Stimulated activated CD8-positive, alpha-beta memory T cell treated with anti-CD3 and anti-CD28 coated beads, Interleukin-4, amount 100 ng/mL, for 1 hour (primary cell): ENCODE measurements at places on chromosomes 3 and 15.

DNA sequence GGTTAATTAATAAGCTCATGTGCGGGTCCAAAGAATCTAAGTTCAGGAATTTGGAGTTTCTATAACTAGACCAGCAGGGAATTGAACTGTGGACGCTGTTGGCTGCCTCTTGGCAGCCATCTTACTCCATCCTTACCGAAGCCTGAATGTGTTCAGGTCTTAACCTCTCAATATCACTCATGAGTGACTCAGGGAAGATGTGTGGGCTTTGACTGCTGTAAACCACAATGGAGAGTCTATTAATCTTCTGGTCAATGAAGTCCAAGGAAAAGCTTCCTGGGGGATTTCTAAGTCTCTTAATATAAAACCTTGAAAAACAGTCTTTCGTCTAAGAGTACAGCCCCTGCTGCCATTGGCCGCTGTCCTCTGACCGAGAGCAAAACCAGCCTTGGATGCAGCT, 46.7 kb upstream of the OXTR start:
- DNase-seq, result no peak

GRCh38 chr3:194249323-194250097, 101.6 kb downstream of the CPN2 start:
- no peak for DNase-seq

GRCh38 chr3:171809611-171809860, 747 bp downstream of the PLD1 start:
- DNase-seq, result no peak

GRCh38 chr3:190807719-190808375, 54.6 kb downstream of the GMNC start:
- no peak for DNase-seq

- DNase-seq, result no peak
These were observed 10.6 kb upstream of the CD96 start for GRCh38 chr3:111531446-111531845.

- no peak for DNase-seq
These were observed 46.6 kb downstream of the DPPA2 start for GRCh38 chr3:109269577-109270275.

- no peak for DNase-seq
These were observed 51.8 kb upstream of the DGKG start for GRCh38 chr3:186413615-186414415.

DNA sequence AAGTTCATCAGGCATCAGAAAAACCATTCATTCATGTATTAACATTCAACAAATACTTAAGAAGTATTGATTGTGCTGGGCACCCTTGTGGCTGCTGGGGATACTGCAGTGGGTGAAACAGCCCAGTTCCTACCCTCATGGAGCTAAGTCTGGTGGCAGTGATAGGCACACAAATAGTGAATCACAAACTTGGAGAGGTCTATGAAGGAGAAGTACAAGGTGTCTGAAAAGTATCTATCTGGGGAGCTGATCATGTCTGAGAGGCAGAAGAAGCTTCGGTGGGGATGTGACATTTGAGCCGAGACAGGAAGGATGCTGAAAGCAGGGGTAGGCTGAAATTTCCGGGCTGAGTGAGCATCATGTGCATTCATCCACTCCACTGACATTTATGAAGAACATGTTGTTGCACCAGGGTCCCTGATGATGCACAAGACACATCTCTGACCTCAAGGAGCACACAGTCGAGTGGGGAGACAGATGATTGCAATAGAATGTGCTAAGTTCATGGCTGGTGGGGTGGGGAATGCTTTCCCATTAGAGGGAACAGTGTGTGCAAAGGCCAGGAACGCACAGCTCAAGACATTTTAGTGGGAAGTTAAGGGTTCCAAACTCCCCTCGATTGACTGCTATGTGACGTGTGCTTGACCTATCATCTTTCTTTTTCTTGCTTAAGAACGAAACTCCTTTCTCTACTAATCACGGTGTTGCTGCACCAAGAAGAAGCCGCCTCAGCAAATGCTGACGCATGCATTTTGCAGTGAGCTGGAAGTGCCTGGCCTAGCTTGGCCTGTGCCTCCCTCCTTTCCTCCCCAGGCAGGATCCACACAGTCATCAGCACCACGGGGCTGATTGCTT, 309.1 kb upstream of the ICE2 start:
- no peak for DNase-seq

GRCh38 chr15:45199136-45199810, 11.5 kb upstream of the SHF start:
- no peak for DNase-seq

- no peak for DNase-seq
These were observed 256.0 kb upstream of the TRIM42 start for GRCh38 chr3:140421884-140422283.

DNA sequence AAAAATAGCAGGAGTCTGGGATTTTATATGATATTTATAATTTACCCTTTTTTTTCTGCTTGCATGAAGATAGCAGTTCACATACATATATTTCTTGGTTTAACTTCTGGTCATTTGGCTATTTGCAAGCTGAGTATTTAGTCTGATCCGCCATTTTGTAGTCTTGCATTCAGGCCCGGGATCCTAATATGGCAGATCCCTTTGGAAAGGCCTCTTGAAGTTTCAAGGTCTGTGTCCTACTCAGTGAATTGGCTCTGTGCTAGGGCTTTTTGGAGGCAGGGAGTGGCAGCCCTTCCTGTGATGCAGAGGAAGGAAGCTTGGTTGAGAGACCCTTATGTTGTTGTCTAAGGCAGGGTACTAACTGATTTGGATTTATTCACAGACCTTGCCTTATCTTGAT, 2.9 kb downstream of the SNRPN start:
- DNase-seq, result no peak

DNA sequence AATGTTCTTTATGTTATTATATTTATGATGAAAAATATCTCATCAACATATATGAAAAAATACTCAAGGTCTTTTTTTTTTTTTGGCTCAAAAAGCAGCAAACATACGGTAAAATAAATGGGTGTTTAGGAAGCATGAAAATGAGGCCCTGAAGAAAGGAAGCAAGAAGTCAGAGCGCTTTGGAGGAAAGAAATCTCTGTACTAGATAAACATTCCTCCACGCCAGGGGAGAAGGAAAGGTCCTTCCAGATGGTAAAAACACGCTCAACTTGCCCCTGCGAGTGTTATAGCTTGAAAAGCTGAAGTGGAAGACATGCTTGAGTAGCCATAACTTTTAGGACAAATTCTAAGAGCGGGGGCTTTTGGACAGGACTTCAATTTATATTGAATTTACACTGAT, 52.9 kb downstream of the FEM1B start:
- no peak for DNase-seq

GRCh38 chr3:20776286-20776685, 590.3 kb upstream of the SGO1 start:
- no peak for DNase-seq

GRCh38 chr3:155785662-155786295, 20.3 kb downstream of the C3orf33 start:
- no peak for DNase-seq

DNA sequence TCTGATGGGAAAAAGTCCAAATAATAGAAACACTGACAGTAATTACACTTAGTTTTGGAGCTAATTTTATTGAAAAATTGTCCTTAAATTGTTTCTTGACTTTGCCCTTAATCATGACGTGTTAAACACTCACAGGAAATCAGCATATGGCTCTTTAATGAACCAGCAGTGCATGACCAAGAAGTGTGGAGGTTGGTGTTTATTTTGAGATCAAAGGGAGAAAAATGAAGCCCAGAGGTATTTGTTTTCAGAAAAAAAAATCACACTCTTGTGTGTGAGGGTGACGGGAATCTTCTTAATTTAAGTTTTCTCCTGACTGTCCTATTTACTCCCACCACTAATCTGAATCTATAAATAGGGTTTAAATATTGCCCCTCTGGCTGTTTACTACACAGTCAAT, 28.8 kb upstream of the SYNM start:
- DNase-seq, result no peak

DNA sequence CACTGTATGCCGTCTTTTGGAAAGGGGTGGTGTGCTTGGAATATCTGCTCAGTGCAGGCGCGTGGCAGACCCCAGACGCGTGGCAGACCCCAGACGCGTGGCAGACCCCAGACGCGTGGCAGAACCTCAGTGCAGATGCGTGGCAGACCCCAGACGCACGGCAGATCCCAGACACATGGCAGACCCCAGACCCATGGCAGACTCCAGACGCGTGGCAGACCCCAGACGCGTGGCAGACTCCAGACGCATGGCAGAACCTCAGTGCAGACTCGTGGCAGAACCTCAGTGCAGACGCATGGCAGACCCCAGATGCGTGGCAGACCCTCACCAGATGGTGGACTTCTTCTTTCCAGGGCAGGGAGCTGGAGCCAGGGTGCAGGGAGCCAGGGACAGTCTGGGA, 637 bp upstream of the MUC4 start:
- DNase-seq, result no peak

GRCh38 chr3:100879195-100879810, 113.9 kb downstream of the ABI3BP start:
- DNase-seq, result no peak

- no peak for DNase-seq
These were observed 36.5 kb downstream of the GRIP2 start for GRCh38 chr3:14503706-14504065.

DNA sequence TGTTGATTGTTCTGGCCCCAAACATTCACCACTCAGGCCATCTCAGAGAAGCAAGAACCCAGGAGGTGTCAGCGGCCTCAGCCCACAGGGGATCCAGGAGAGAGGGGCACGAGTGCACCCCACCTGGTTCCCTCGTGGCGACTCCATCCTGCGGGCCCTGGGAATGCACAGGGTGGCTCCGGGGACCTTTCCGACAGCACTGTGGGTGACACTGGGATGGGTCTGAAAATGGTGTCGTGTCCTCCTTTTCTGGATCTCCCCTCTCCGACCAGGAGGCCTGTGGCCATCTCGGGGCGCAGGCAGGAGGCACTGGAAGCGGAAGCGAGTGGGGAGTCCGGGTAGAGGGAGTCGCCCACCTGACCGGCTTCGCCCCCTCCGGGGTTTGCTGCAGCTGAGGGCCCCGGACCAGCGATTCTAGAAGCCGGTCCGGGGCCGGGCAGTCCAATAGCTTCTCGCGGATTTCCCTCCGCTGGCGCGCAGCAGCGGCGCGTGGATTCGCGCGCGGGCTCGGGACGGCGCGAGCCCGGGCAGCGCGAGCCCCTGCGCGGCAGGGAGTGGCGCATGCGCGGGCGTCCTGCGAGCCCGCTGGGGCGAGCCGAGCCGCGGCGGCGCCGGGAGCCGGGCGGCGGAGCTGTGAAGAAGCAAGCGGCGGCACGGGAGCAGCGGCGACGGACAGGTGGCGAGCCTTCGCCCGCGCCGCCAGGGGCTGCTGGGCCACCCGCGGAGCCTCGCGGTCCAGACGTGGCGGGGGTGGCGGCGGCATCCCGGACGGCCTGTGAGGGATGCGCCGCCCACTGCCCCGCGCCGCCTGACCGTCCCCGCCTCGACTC, at the start of gene DOCK3:
DOCK3 (plus strand) TSS at position 579 of the 830 bp plus-strand sequence. CDS start 337 bp downstream, outside the sequence.
- peak; percentile 42 for DNase-seq

- DNase-seq, result no peak
These were observed 31.0 kb upstream of the PTPRG start for GRCh38 chr3:61530355-61530754.

GRCh38 chr3:108722724-108723123, 34.5 kb downstream of the RETNLB start:
- no peak for DNase-seq

- DNase-seq, result no peak
These were observed 392.8 kb downstream of the TIGIT start for GRCh38 chr3:114686621-114687020.

DNA sequence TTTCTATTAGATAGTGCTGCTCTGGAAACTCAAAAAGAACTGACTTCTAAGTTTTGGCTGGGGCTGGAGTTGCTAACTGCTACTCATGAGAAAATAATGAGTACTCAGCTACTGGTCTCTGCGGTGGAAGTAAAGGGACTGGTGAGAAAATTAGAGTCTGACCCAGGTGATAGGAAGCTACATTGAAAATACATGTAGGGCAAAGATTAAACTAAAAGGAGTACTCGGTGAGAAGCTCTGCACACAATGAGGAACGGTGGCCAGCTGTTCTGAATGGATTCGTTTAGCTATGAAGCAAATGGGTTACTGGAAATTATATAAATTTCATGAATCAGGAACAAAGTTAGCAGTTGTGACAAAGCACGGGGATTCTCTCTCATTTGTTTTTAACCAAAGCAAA, 512.9 kb upstream of the SGO1 start:
- DNase-seq, result no peak

- DNase-seq, result no peak
These were observed 29.0 kb downstream of the HGD start for GRCh38 chr3:120652896-120653545.

DNA sequence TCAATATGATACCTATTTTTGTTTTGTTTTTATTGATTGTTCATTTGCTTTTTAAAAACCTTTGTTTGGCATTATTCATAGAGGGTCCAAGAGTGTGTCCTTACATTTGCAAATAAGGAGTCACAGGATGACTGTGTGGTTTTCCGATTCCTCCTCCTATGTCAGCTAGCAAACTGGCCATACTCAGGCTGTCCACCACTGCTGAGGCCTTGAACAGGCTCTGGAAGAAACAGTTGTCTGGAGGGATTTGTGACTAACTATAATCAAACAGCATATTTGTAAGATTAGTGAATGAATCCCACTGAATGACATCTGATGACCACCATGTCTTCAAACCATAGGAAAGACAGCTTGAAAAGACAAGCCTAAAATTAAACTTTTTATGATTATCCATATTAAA, 423.4 kb upstream of the ATP11B start:
- DNase-seq, result no peak

DNA sequence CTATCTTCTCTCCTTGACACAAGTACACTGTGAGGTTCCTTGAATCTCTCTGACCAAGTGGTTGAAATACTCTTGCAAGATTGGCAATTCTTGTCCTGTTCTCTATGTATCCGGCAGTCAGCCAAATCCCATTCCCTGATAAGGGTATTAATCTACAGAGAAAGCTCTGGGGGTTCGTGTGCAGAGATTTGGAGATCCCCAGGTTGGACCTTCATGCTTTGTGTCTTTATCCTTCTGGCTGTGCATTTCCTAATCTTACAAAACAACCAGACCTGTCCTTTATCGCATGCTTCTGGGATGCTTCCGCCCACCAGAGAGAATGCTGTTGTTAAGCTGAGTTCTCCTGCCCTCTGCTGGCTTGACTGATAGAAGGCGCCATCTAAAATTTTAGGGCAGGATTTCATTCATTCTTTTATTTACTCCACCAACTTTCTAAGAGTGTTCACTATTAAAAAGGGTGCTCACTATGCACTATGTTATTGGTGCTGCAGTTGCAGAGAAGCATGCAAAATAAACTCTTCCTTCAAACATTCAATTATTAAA, 8.6 kb upstream of the SST start:
- DNase-seq, result no peak

DNA sequence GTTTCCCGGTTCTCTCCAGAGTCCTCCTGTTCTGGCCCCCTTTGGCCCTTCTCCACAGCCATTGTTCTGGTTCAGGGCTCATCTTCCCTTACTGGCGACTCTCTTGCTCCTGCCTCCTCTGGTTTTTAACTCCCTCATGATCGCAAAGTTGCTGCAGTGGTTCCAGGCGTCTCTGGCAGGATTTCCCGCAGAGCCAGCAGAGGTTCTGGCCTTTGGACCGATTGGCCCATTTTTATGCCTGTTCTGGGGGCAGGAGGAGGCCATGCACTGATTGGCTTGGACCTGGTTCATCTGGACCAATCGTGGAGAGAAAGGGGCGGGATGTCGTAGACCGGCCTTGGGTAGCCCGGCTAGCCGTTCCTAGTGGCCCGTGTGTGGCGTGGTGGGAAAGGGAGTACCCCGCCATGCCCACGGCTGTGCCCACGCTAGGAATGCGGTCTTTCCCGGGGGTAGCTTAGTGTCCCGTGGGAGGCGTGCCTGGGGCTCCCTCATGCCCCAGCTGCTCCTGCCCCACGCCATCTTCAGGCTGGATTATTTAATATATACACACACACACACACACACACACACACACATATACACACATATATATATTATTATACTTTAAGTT, 113.4 kb downstream of the FBLN2 start:
- DNase-seq, result no peak
